ENCODE measurements at places on chromosomes 16 and 17.

DNA sequence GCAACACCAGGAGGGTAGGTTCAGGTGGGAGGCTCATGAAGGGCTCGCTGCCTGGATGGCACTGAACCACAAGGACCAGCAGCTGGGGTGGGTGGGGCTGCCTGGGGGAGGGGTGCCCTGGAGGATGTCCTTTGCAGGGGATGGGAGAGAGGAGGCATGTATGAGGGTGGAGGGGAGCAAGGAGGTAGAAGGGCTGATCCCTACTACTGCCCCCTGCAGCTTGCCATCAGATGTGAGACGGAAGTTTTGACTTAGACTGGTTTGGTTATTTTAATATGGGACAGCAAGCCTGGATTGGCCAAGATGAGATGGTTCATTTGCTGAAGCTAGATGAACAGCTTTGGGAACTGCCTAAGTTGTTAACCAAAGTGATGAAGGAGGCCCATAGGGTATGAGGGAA, 115.9 kb downstream of the SEC14L1 start:
- DNase-seq, result no peak

GRCh38 chr16:381012-381788, 578 bp downstream of the PGAP6 start:
- DNase-seq, result no peak

DNA sequence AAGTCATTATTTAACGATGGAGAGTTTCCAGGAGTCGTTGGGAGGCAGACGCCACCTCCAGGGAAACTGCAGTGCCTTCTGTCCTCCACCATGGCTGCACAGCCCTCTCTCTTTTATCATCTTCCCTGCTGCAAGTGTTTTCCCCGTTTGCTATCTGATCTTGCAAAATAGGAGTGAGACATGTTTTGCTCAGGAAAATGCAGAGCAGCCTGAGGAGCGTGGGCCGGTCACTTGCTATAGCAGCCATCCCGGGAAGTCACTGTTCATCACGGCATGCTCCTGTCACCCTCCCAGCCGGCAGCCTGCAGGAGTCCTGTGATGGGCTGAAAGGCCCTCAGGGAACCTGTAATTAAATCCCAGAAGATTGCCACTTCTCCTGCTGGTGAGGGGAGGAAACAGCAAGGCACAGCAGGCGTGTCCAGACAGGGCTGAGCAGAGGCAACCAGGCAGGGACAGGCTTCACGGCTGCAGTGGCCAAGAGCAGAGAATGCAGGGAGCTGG, 143.1 kb downstream of the GSG1L start:
- DNase-seq, result no peak

GRCh38 chr16:67357561-67357960, 30.9 kb downstream of the LRRC36 start:
- DNase-seq, result no peak

GRCh38 chr16:14427371-14427948, 202.6 kb downstream of the PARN start:
- DNase-seq, result no peak

- no peak for DNase-seq
Measured at GRCh38 chr17:80444644-80444979, 29.6 kb downstream of the ENDOV start.

GRCh38 chr17:2179615-2180295, 123.8 kb downstream of the SMG6 start:
- no peak for DNase-seq

GRCh38 chr17:49472527-49472926, 22.6 kb upstream of the NGFR start:
- DNase-seq, result no peak

- no peak for DNase-seq
Measured at GRCh38 chr17:77560841-77561240, 397.7 kb upstream of the TNRC6C start.

- DNase-seq, result no peak
Measured at GRCh38 chr17:19431691-19432090, 20.7 kb downstream of the RNF112 start.

DNA sequence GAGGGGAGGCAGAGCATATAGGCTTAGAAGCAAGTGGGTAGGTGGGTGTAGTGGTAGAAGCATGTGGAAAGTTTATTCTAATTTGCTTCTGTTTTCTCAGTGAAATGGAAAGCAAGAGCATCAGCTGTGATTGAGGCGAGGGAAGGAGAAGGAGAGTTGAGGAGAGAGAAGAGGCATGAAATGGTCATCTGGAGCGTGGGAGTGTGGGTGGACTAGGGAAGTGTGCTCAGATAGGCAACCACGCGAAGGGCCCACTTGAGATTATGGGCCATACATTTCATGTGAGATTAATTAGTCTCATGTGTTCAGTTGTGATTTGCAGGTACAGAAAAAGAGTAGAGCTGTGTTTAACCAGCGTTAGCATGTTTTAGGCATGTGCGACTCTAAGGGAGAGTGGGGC, 20.8 kb upstream of the CDC6 start:
- no peak for DNase-seq

GRCh38 chr17:28484296-28484695, 10.9 kb downstream of the SLC13A2 start:
- no peak for DNase-seq

DNA sequence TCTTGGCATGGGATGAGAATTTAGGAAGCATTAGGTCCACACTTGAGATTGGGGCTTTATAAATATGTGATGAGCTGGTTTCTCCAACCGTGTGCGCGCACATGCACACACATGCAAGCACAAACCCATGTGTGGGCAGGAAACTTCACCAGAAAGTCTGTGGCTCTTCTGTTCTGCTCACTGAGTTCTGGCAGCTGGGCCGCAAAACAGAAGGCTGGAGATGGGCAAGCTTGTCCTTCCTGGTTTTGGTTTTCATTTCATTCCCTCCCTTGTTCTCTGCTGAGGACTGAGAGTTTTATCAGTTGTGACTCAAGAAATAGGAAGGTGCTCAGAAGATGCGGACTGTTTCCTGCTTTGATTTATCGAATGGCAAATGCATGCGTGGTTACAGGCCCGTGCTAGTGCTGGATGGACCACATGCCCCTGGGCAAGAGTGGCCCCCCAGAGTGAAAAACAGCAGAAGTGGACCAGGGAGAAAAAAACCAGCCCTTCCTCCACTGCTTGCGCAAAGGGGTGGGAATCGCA, 14.1 kb downstream of the MAP3K14 start:
- DNase-seq, result no peak

GRCh38 chr16:29290631-29291247, 115.8 kb downstream of the NPIPB11 start:
- DNase-seq, result peak; percentile 97
